ENCODE measurements at places on chromosomes 16 and 17.

DNA sequence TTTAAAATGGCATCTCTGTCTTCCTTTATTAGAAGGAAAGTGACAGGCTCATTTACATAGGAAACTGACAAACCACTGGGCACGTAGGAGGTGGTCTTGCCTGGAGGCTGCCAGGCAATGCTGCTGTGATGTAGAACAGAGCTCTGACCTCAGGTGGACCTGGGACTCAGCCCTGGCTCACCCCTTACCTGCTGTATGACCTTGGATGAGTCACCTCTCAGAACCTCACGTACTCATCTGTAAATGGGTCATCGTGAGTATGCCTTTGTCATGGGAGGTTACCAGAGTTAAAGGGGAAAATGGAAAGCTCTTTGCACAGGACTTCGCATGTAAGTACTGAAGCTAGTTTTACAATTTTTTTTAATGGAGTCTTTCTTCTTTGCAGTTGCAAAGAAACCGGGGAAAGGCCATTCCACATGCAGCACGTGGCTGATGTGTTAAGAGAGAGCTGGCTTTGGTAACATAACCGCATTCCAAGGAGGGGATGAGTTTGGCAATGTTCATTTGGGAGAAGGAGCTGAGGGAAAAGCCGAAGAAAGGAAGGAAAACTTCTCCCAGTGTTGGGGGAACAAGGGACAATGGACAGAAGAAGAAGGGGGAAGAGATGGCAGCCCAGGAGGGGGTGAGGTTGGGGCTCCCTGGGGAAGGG lies 37.4 kb upstream of the LONP2 start:
- H3K27me3 ChIP-seq: peaks cover 13% of the 10 kb centered on the region
- no peaks in the 10 kb centered on the region for H3K4me1 ChIP-seq
- no peak overlapping the region for H3K4me3 ChIP-seq
- H3K36me3 ChIP-seq: no peaks in the 10 kb centered on the region

- no peak overlapping the region for H3K4me3 ChIP-seq
- peaks cover 10% of the 10 kb centered on the region for H3K4me1 ChIP-seq
- no peaks in the 10 kb centered on the region for H3K27me3 ChIP-seq
Observed at GRCh38 chr17:5422505-5422904, 2.5 kb downstream of the RPAIN start.

DNA sequence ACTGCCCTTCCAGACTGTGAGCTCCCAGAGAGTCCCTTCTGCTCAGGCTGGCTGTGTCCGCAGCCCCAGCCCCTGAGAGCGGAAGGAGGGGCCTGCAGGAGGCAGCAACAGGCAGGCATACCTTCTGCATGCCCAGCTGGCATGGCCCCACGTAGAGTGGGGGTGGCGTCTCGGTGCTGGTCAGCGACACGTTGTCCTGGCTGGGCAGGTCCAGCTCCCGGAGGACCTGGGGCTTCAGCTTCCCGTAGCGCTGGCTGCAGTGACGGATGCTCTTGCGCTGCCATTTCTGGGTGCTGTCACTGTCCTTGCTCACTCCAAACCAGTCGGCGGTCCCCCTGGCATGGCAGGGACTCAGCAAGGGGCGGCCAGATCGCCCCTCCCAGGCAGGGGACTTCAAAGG lies 9.0 kb downstream of the RHBDF1 start:
- H3K27me3 ChIP-seq: peaks cover 39% of the 10 kb centered on the region
- peaks cover 5% of the 10 kb centered on the region for H3K4me1 ChIP-seq
- H3K4me3 ChIP-seq: no peak overlapping the region
- H3K27ac ChIP-seq: no peak overlapping the region
- H3K36me3 ChIP-seq: no peaks in the 10 kb centered on the region
- DNase-seq: no peak

- no peak overlapping the region for H3K27ac ChIP-seq
- H3K4me1 ChIP-seq: no peaks in the 10 kb centered on the region
- DNase-seq: no peak
- H3K36me3 ChIP-seq: no peaks in the 10 kb centered on the region
- no peak overlapping the region for H3K4me3 ChIP-seq
- peaks cover 79% of the 10 kb centered on the region for H3K27me3 ChIP-seq
Observed at GRCh38 chr16:88977812-88978607, 1.0 kb upstream of the CBFA2T3 start.

GRCh38 chr17:14133104-14133503 lies 63.8 kb downstream of the COX10 start:
- H3K4me1 ChIP-seq: no peaks in the 10 kb centered on the region
- no peak for DNase-seq
- H3K36me3 ChIP-seq: no peaks in the 10 kb centered on the region
- H3K27ac ChIP-seq: no peak overlapping the region
- no peak overlapping the region for H3K4me3 ChIP-seq

GRCh38 chr16:50675686-50676610 lies 5.2 kb downstream of the SNX20 start:
- no peak overlapping the region for H3K4me3 ChIP-seq
- peaks cover 51% of the 10 kb centered on the region for H3K4me1 ChIP-seq
- no peak for DNase-seq
- H3K36me3 ChIP-seq: peaks cover 37% of the 10 kb centered on the region

DNA sequence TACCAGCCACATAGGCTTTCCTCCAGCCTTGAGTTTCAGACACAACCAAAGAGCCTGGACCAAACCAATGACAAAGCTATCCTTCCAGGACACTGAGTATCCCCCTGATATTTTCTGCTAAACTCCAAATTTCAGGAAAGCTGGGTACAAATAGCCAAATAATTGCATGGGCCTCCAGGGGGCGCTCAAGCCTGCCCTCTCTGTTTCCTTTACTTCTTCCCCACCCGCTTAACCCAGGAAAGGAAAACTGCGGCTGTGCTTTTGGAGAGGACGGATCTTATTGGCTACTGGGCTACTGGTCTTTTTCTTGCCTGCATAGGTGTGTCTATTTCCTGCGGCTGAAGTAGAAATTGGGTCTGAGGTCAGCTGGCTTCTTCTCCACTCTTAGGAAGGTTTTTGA lies 30.1 kb downstream of the GNGT2 start:
- no peak overlapping the region for H3K4me3 ChIP-seq
- peak; percentile 64 for DNase-seq
- no peaks in the 10 kb centered on the region for H3K27me3 ChIP-seq
- no peak overlapping the region for H3K27ac ChIP-seq
- H3K4me1 ChIP-seq: no peaks in the 10 kb centered on the region
- no peaks in the 10 kb centered on the region for H3K36me3 ChIP-seq

DNA sequence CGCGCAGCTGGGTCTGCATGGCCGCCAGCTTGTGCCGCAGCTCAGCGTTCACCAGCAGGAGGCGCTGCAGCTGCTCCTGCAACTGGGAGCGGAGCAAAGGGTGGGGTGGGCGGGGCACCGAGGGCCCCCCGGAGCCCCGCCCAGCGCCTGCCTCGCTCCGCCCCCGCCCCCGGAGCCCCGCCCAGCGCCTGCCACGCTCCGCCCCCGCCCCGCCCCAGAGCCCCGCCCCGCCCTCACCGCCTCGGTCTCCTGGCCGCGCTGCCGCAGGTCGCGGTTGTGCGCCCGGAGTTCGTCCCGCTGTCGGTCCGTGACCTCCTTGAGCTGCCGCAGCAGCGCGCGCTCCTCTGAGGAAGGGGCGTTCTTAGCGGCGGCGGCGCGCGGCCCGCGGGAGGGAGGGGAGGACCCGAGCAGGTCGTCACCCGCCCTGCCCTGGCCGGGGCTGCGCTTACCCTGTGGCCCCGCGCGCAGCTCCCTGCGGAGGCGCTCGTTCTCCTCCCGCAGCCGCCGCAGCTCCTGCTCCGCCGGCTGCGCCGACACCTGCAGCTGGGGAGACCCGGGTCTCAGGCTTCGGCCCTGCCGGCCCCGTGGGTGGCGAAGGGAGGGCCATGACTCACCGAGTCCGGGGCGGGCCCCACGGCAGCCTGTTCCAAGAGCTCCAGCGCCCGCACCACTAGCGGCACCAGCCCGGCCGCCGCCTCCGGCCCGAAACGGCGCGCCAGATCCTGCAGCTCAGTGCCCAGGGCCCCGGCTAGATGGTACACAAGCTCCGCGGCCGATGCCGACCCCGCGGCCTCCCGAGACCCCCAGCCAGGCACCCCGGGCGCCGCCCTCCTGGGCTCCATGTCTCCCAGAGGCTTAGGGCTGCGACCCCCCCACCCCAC lies 463 bp downstream of the RILP start:
- DNase-seq: peak; percentile 91
- peaks cover 41% of the 10 kb centered on the region for H3K4me1 ChIP-seq
- H3K36me3 ChIP-seq: peaks cover 42% of the 10 kb centered on the region
- H3K27me3 ChIP-seq: peaks cover 12% of the 10 kb centered on the region
- H3K27ac ChIP-seq: peak overlapping the region; percentile 41

GRCh38 chr17:78383725-78384471 lies 5.4 kb downstream of the PGS1 start:
- H3K36me3 ChIP-seq: peaks cover 4% of the 10 kb centered on the region
- no peak overlapping the region for H3K4me3 ChIP-seq
- peak overlapping the region; percentile 58 for H3K27ac ChIP-seq
- no peaks in the 10 kb centered on the region for H3K27me3 ChIP-seq
- no peak for DNase-seq

DNA sequence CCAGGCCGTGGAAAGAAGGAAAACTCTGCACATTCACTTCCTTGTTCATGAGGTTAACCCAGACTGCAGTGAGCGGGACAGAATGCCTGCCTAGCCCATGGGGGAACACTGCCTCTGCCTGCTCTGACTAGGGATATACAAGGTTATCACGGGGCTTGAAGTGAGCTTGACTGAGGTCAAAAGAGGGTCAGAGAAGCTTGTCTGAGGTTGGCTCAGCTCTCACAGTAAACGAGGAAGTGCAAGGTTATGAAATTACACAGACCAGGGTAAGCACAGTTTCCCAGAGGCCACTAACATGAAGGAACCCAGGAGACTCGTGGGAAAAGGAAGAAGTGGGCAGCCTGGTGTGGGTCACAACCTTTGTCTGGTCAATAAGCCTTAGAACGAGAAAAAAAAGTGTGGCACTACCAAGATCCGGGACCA lies 28.7 kb downstream of the HIC1 start:
- DNase-seq: no peak
- H3K27ac ChIP-seq: no peak overlapping the region
- no peaks in the 10 kb centered on the region for H3K27me3 ChIP-seq
- H3K36me3 ChIP-seq: peaks cover 44% of the 10 kb centered on the region
- peaks cover 20% of the 10 kb centered on the region for H3K4me1 ChIP-seq

- no peaks in the 10 kb centered on the region for H3K27me3 ChIP-seq
- peaks cover 18% of the 10 kb centered on the region for H3K4me1 ChIP-seq
- DNase-seq: no peak
- no peak overlapping the region for H3K27ac ChIP-seq
- H3K36me3 ChIP-seq: no peaks in the 10 kb centered on the region
Observed at GRCh38 chr16:79628501-79628975, 28.0 kb upstream of the MAF start.

GRCh38 chr16:68202091-68202519 lies 33.8 kb downstream of the ESRP2 start:
- H3K36me3 ChIP-seq: peaks cover 25% of the 10 kb centered on the region
- no peaks in the 10 kb centered on the region for H3K27me3 ChIP-seq
- peaks cover 2% of the 10 kb centered on the region for H3K4me1 ChIP-seq
- no peak overlapping the region for H3K27ac ChIP-seq
- DNase-seq: no peak
- no peak overlapping the region for H3K4me3 ChIP-seq

- H3K4me3 ChIP-seq: no peak overlapping the region
- no peaks in the 10 kb centered on the region for H3K27me3 ChIP-seq
- peaks cover 3% of the 10 kb centered on the region for H3K4me1 ChIP-seq
- no peak overlapping the region for H3K27ac ChIP-seq
- H3K36me3 ChIP-seq: no peaks in the 10 kb centered on the region
Observed at GRCh38 chr17:73187203-73187769, 5.6 kb upstream of the COG1 start.

- peaks cover 16% of the 10 kb centered on the region for H3K4me1 ChIP-seq
- H3K36me3 ChIP-seq: peaks cover 6% of the 10 kb centered on the region
- DNase-seq: no peak
- no peak overlapping the region for H3K4me3 ChIP-seq
Observed at GRCh38 chr17:66494023-66494803, 191.8 kb downstream of the PRKCA start.

GRCh38 chr17:801660-802059 lies 19.5 kb downstream of the MRM3 start:
- H3K27ac ChIP-seq: no peak overlapping the region
- peaks cover 23% of the 10 kb centered on the region for H3K27me3 ChIP-seq
- no peaks in the 10 kb centered on the region for H3K36me3 ChIP-seq
- no peak for DNase-seq
- no peak overlapping the region for H3K4me3 ChIP-seq

DNA sequence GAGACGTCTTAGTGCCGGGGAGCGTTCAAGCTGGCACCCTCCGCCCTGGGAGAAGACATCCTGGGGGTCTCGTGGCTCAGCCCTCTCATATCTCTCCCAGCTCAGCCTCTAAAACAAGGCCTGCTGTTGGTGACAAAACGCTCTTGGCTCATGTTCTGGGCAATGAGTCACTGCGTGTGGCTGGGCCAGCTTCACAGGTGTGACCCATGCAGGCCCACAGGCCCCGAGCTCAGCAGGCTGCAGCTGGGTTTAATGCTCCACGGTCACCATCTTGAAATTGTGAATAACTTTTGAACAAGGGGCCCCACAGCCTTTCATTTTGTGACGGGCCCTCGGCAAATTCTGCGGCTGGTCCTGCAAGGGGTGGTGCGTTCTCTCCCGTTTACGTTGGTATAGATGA lies 22.4 kb downstream of the GAA start:
- no peak for DNase-seq
- H3K36me3 ChIP-seq: no peaks in the 10 kb centered on the region
- H3K27me3 ChIP-seq: peaks cover 24% of the 10 kb centered on the region
- H3K4me1 ChIP-seq: no peaks in the 10 kb centered on the region
- H3K27ac ChIP-seq: no peak overlapping the region

- DNase-seq: no peak
- no peaks in the 10 kb centered on the region for H3K36me3 ChIP-seq
- no peak overlapping the region for H3K4me3 ChIP-seq
- no peak overlapping the region for H3K27ac ChIP-seq
- H3K27me3 ChIP-seq: peaks cover 39% of the 10 kb centered on the region
Observed at GRCh38 chr16:71409011-71409775, 32.7 kb downstream of the TLE7 start.

DNA sequence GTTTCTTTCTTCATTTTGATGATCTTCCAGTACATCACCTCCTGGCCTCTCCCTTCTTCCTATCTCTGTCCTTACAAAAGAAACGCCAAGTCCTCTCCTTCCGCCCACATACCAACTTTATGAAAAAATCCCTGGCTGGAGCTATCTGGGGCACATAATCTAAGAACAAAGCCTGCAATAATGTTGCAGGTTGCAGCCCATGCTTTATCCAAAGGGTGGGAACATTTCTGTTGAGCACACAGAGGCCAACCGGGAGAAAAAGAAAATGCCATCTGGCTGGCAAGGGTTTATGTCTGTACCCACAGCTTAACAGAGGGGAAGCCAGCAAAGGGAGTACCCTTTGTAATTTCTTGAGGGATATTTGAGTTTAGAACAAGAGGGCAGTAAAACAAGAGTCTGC lies 409.6 kb downstream of the SOX9 start:
- no peaks in the 10 kb centered on the region for H3K36me3 ChIP-seq
- peaks cover 2% of the 10 kb centered on the region for H3K27me3 ChIP-seq
- H3K27ac ChIP-seq: no peak overlapping the region
- no peaks in the 10 kb centered on the region for H3K4me1 ChIP-seq

Measured in T-cell (primary cell).